ENCODE measurements at places on chromosomes 4 and X.

DNA sequence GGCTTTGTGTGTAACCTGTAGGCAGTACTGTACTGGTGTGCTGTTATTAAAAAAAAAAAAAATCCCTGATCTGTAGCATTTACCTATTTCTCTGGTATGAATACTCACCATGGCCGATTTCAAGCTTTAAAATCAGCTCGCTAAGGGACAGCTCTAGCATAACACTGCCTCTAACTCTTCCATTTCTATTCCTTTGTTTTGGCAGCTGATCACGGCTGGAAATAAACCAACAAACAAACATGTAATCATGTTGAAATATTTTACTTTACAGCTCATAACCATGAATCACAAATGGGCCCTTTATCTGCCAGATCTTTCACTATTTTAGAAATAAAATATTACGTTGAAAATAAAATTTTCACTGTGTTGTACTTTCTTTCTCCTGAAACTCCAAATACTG lies 60.5 kb upstream of the IL15 start:
- DNase-seq = no peak

- no peak for DNase-seq
Observed at GRCh38 chr4:171288816-171289432, 524.3 kb upstream of the GALNTL6 start.

DNA sequence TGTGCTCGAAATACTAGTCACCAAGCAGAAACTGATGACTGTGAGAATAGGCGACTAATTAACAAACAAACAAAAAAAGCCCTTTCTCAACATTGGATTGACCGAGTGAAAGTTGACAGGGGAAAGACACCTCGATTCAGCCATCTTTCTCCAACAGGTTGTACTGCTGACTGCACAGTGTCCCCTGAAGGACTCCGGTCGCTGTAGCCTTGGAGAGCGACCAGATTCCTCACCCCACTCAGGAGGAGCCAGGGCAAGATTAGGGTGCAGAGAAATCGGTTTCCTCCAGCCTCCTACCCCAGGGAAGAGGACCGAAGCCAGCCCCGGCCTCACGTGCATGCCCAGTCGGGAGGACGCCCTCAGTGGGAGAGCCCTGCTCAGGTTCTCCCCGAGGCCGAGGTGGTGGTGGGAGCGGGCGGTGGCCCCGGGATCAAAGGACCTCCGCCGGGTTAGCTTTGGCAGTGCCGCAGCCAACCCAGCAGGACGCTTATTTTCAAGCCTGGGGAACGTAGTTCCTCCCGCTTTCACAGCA lies 1.1 kb upstream of the RAP1GDS1 start:
- no peak for DNase-seq

- DNase-seq = no peak
Observed at GRCh38 chrX:112785344-112785743, 55.3 kb downstream of the AMOT start.

GRCh38 chrX:36898301-36898700 lies 109.9 kb upstream of the FAM47C start:
- DNase-seq = no peak

All from immature natural killer cell (primary cell).